NCI-H1417 (cell line): ENCODE measurements at places on chromosomes 2 and 18.
A peak's percentile ranks its signal among the peaks of the same experiment; 100 is the strongest.

GRCh38 chr2:206082298-206082843 lies 3.6 kb downstream of the INO80D start:
- DNase-seq = no peak

- no peak for DNase-seq
These were observed 65.5 kb downstream of the TBR1 start for GRCh38 chr2:161481619-161482018.

DNA sequence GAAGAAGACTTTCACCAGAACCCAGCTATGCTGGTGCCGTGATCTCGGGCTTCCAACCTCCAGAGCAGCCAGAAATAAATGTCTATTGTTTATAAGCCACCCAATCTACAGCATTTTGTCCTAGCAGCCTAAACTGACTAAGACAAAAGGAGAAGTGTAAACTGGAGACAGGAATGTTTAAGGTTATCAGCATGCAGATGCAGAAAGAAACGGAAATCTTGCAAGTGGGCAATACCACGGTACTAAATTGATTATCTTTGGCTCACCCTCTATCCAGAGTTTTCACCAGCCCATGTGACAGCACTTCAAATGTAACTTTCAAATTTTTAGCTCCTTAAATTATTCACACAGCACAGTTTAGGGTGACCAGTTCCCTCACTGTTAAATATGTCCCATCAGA lies 5.7 kb upstream of the CAPN14 start:
- no peak for DNase-seq

- no peak for DNase-seq
These were observed 1622.1 kb downstream of the LRP1B start for GRCh38 chr2:140508756-140509155.

DNA sequence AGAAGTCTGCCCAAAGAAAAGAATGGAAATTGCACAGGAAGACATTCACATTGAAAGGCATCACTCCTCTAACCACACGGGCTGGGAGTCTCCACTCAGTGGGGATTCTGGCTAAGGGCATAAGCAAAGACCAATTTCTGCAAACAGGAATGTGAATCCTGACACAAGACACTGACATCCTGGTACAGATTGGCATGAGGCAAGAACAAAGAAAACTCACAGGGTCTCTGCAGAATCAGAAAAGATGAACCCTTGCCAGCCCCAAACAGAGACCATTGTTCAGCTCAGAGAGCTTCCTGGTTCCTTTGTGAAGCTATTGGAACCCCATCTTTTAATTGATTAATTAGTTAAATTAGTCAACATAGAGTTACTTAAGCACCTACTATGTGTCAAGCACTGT lies 82.3 kb downstream of the UPP2 start:
- DNase-seq = no peak

GRCh38 chr2:66853585-66853984 lies 418.7 kb downstream of the MEIS1 start:
- no peak for DNase-seq

- no peak for DNase-seq
These were observed 17.6 kb upstream of the MTA3 start for GRCh38 chr2:42550870-42551269.

DNA sequence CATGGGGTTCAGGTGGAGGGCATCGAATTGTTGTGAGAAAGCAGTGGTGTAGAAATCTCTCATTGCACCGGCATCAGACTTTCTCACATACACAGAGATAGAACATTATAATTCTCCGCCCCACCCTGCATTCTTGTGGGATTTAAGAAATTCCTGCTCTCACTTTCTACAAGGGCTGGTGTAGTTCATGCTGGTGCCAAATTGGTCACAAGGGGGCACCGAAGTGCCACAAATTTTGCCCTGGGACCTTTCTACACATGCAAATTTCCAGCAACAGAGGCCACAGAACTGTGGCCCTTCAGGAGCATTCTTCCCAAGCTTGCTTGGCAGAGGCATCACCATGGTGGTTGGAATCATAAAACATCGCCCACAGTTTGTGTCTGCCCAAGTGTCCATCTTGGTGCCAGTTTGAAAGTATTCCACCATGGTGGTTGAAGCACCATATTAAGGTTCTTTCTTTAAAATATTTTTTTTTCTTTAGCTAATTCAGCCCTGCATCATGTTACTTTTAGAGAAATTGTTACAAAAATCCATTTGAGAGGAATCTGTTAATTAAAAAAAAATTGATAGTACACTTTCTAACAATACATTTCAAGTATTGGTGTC lies 521.2 kb upstream of the FANCL start:
- DNase-seq = peak; percentile 83

DNA sequence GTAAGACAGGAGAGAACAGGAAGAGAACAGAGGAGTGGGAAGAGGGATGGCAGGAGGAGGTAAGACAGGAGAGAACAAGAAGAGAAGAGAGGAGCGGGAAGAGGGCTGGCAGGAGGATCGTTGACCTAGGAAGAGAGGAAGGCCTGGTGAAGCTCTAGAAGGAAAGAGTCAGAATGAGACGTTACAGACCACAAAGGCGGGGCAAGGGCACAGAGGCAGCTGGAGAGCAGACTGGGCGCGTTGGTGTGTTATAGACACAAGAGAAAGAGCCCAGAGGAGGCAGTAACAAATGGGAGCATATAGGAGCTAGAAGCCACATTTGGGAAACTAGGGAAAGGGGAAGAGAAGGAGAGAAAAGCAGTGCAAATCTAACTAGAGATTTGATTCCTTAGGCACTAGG lies 26.6 kb downstream of the PTRHD1 start:
- DNase-seq = no peak

DNA sequence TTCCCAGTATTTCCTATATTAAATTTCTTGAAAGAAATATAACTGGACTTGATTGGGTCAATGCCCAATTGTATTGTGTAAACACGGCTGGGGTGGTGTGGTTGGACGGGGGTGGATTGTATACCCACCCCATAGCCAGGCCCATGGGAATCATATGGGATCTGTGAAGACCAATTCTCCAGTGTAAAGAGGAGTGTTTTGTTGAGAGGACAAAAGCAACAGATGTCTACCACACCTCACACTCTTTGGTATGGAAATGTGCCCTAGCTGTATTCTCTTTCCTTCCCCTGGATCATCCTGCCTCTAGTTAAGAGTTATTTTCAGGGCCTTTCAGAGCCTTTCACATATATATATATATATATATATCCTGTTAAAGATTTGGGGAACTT lies 57.5 kb upstream of the TGIF1 start:
- no peak for DNase-seq

GRCh38 chr2:189104934-189105333 lies 74.6 kb downstream of the COL5A2 start:
- DNase-seq = no peak

DNA sequence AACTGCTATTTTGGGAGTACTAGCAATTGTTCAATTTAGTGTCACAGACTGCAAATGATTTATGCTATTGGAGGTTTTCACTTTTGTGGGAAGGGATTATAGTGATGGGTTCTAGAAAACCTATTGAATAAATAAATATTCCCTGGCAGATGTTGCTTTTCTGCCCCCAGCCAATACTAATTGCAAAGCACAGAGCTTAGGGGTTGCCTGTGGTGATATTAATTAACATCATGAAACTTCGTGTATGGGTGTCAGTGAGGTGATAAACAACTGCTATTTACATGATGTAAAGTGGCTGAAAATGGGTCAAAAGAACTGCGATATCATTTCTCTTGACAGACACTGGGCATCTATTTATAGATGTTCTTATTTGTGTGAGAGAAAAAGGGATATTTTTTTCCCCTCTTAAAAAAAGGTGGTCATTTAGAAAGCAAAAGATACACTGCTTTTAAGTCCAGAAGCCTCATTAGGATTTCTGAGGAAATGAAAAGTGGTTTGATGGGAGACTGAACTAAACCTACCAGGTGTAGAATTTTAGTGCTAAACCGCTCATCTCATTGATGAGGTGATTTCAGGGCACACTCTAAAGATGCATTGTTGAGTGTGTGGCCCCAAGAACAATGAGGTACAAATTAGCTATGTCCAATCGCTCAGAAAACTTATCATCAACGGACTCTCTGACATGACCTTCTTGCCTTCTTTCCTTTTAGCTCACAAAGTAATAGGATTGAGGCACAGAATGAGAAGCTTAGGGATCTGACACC lies 116.7 kb upstream of the CHST9 start:
- DNase-seq = peak; percentile 72

DNA sequence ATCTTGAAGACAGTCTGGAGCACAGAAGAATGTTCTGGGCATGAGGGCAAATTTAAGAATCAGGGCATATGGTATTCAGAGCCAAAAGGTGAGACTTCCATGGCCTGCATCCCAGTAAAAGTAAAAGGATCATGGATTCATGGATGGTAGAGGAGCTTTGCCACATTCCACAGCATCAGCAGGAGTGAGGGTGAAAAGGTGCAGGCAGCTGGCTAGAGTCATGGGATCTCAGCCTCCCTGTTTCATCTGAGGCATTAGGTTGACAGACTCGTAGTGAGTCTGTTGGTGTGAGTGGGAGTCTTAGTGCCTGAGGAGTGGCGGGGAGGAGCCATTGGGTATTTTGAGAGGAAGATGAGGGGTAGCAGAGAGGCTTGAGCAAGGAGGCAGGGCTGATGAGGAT lies 301.6 kb downstream of the CYP26B1 start:
- DNase-seq = no peak

DNA sequence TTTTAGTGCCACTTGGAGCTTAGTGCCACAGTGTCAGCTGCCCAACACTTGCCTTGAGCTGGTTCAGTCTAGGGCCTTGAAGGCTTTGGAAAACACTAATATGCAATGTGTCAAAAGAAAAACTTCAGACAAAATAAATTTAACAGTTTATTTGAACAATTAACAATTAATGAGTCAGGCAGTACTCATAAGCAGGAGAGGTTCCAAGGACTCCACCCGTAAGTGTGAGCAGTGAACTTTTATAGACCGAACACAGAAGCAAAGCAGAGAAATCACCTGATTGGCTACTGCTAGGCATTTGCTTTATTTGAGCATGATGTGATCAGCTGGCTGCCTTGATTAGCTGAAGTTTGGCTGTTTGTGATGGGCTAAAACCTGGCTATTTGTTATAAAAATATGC lies 49.5 kb upstream of the TBC1D8 start:
- DNase-seq = no peak

DNA sequence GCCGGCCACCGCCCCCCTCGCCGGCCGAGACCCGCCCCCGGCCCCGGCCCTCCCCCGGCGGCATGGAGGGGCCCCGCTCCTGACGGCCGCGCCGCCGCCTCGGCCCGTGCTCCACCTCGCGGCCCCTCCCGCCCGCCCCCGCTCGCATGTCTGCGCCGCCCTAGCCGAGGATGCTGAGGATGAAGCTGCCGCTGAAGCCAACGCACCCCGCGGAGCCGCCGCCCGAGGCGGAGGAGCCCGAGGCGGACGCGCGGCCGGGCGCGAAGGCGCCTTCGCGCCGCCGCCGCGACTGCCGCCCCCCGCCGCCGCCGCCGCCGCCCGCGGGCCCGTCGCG lies 397 bp downstream of the ZCCHC2 start:
- no peak for DNase-seq

DNA sequence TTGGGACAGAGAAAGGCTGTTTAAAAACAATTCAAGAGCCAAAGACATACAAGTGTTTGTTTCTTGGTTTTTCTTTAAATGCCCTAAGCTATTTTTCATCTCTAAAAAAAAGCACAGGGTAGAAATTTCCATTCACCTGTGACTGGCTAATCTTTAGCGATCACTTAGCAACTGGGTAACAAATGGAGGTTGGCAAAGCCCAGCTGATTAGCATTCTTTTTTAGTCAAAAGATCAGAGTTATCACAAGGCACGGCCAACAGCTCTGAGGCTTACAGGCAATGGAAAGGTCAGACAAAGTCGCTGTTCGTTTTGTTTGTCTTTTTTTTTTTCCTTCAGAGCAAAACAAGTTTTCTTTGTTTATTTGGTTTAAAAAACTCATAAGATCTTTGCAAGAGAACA lies 29.0 kb upstream of the TTR start:
- no peak for DNase-seq

GRCh38 chr18:25055076-25055475 lies 296.9 kb downstream of the ZNF521 start:
- no peak for DNase-seq
